ENCODE measurements at places on chromosomes 16 and 17.

GRCh38 chr17:37742762-37743611, 1.9 kb downstream of the HNF1B start:
- DNase-seq = peak; percentile 79

- DNase-seq = no peak
Observed at GRCh38 chr17:75959051-75959838, 18.4 kb upstream of the FBF1 start.

DNA sequence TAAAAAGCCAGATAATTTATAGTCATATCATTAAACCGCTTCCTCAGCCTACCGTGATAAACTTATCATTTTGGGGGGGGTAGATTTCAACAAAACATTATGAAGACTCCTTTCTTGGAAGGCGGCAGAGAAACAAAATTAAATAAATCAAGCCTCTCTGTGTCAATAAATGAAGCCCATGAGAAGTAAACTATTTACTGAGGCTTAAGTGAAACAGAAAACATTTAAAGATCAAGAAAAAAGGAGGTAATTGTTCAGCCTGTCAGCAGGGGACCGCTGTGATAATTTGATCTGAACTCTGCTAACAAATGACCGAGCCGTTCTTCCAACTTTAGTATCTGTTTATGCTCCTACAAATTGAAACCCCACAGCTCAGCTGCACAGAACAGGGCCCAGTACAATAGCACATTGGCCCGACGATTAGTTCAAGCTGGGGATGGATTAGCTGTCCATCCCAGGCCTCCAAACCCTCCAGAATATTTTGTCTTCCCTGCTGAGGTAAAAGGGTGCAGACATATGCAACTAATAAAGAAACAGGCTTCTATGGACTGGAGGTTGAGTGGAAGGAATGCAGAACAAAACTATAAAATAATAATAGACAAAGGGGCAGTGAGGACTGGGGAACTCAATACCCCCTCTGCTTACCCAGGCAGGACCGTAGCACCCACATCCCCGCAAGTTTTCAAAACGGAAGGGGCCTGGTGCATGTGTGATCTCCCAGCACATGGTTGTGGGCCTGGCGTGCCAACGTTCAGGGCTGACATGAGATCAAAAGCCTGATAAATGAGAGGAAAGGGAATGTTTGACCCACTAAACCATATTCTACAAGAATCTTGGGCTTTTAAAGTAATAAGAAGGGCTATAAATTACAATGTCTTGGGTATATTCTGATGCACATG, 298.1 kb upstream of the IRX5 start:
- no peak for DNase-seq

- no peak for DNase-seq
Observed at GRCh38 chr16:89103156-89103555, 9.5 kb downstream of the ACSF3 start.

- DNase-seq = no peak
Observed at GRCh38 chr17:77422104-77422747, 281.5 kb downstream of the SEC14L1 start.

- DNase-seq = no peak
Observed at GRCh38 chr17:76701471-76701967, 9.2 kb downstream of the MXRA7 start.

DNA sequence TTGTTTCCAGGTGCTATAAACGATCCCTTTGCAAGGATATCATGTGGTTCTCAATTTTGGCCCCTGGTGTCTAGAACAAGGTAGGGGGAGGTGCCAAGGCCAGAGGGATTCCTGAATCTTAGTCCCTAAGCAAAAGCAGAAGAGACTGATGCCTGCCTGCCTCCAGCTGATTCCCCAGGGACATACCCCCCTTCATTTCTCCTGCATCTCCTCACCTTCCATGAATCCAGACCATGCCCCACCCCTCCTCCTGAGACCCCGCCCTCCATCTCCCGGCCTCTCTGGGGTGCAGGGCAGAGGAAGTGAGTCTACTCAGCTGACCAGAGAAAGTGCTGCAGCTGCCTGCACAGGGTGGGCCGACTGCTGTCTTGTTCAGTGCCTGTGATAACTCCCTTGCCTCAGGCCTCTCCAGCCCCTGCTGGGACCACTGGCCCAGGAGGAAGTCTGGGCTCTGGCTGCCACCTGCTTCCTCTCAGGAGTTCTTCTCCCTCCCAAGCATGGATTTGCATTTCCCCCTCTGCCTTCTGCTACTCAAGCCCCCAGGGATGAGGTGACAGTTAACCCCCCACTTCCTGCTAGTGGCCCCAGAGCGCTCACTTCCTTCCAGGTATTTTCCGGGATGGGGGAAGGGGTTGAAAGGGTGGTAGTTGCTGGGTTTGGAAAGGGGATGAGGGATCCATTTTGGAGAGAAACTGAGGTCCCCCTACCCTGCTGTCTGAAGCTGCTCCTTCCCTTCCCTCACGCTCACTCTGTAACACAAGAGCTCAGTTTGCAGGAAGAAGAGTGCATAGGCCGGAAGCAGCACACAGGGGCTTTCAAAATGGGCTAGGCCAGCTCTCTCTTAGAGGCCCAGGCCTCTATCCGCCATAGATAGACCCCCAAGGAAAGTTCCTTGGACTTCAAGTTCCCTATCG, 10.5 kb upstream of the TSPOAP1 start:
- no peak for DNase-seq

GRCh38 chr16:2090777-2091546, 43.2 kb downstream of the TSC2 start:
- DNase-seq = peak; percentile 90
